ENCODE measurements at places on chromosomes 13 and 19. TPM values are rescaled to one million over a fixed set of nuclear protein-coding genes. Genes with fewer than 3 reads are reported as not detected.

The FOXA3 gene
- total RNA-seq = 15.1 TPM

The CYP4F22 gene
- total RNA-seq = 1.5 TPM

The ENOX1 gene
- 0.66 TPM for total RNA-seq

DNA sequence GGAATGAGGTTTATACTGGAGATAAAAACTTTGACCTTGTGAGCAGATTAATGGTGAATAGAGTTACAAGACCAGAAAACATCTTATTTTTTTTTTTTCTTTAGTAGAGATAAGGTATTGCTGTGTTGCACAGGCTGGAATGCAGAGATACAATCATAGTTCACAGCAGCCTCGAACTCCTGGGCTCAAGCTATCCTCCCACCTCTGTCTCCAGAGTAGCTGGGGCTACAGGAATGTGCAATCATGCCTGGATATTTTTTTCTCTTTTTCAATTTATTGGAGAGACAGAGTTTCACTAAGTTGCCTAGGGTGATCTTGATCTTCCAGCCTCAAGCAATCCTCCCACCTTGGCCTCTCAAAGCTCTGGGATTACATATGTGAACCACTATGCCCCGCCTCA, 2139.1 kb downstream of the PCDH9 start:
- H3K4me3 ChIP-seq = no peak overlapping the region
- H3K4me1 ChIP-seq = no peaks in the 10 kb centered on the region
- H3K27ac ChIP-seq = no peak overlapping the region
- no peaks in the 10 kb centered on the region for H3K27me3 ChIP-seq
- H3K36me3 ChIP-seq = no peaks in the 10 kb centered on the region

DNA sequence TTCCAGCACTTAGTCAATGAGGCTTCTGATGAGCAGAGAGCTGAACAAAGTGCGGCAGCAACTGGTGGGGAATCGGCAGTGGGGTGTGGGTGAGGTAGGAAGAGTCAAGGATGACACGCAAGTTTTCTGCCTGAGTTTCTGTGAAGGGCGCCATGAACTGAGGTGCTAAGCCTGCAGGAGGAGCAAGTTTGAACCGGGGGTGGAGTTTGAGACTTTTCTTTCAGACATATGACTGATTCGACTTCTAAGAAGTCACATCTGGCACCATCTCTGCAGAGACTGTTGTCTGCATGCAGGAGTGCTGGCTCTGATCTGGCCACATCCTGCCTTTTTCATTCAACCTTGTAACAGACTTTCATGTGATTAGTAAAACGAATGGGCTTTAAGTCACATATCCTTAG, 14.8 kb upstream of the GPI start:
- no peaks in the 10 kb centered on the region for H3K27me3 ChIP-seq
- no peaks in the 10 kb centered on the region for H3K4me1 ChIP-seq
- no peaks in the 10 kb centered on the region for H3K36me3 ChIP-seq
- H3K4me3 ChIP-seq = no peak overlapping the region
- DNase-seq = no peak

DNA sequence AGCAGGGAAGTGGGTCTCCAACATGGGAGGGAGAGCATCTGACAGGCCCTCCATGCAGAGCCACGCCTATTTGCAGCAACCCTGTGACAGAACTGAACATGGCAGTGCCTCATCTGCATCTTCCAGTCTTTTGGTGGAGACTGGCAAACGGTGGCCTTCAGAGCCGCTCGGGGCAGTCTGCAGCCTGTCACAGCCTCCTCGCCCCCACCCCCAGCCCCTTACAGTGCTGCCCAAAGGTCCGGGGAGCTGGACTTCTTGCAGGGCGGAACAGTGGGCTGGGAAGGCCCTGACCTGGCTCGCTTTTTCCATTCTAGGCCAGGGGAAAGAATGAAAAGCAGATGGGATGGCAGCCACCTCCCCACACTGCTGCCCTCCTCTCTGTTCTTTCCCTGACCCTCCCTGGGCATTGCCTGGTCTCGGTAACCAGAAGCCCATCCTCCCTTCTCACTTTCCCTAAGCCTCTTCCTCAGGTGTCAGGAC, 2.7 kb downstream of the CALM3 start:
- H3K27me3 ChIP-seq = no peaks in the 10 kb centered on the region
- H3K36me3 ChIP-seq = peaks cover 15% of the 10 kb centered on the region
- H3K4me1 ChIP-seq = peaks cover 11% of the 10 kb centered on the region

Data from GM23338 (cell line).